NCI-H2081 (cell line): ENCODE measurements at places on chromosomes 6 and 20.

- DNase-seq: no peak
Measured at GRCh38 chr6:51323056-51323455, 504.4 kb downstream of the TFAP2B start.

- DNase-seq: no peak
Measured at GRCh38 chr20:9985773-9986172, 49.0 kb upstream of the ANKEF1 start.

DNA sequence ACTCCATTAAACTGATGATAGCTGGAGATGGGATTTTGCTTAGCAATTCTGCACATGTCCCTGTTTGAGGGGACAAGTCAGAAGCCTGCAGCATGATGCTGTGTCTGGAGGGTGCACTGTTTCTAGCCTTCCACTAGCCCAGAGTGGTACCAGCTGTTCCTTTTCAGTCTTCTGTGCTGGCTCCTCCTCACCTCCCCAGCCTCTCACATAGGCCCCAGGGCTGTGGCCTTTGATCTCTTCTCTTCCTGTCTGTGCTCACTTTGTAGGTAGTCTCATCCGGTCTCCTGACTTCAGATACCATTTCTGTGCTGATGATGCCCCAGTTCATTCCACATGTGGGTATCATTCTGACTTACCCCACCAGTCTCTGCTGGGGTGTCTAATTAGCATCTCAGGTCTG, 126.3 kb downstream of the HIVEP1 start:
- no peak for DNase-seq

- no peak for DNase-seq
Measured at GRCh38 chr6:7976485-7977056, 66.0 kb upstream of the TXNDC5 start.

- no peak for DNase-seq
Measured at GRCh38 chr20:20519269-20519668, 151.4 kb downstream of the INSM1 start.

- DNase-seq: no peak
Measured at GRCh38 chr6:44375071-44375470, 12.4 kb upstream of the CDC5L start.

DNA sequence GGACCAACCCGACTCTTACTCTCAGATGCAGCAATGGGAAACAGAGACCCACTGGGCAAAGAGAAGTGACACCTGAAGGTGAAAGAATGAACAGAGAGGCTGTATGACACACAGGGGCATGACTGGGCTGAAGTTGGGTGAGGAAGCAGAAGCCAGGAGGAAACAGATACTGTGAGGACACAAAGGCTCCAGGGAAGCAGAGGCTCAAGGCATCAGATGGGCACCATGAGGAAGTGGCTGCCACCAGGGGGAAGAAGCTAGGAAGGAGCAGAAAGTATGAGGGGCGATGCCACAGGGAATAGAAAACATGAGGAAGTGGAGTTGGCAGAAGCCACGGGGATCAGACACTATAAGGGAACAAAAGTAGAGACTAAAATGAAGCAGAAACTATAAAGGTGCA, 30.9 kb upstream of the OCSTAMP start:
- no peak for DNase-seq

DNA sequence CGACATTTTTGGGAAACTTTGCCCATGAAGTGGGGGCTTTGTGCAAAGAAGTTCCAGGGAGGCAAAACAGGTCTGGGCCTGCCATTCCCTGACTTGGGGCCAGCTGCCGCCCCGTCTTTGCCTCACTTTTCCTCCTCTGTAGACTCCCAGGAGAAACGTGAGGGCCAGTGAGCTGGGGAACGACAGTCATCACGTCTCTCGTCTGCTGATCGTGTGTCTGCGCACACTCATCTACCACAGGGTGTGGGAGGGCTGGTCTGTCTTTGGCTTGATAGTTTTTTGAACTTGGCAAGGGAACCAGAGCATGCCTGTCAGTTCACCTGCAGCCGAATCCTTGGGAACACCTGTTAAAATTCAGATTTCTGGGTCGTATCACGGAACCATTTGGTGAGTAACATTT, 8.5 kb downstream of the GHRH start:
- no peak for DNase-seq
